Stromal cell of bone marrow (primary cell): ENCODE measurements at places on chromosomes 12 and 14.

DNA sequence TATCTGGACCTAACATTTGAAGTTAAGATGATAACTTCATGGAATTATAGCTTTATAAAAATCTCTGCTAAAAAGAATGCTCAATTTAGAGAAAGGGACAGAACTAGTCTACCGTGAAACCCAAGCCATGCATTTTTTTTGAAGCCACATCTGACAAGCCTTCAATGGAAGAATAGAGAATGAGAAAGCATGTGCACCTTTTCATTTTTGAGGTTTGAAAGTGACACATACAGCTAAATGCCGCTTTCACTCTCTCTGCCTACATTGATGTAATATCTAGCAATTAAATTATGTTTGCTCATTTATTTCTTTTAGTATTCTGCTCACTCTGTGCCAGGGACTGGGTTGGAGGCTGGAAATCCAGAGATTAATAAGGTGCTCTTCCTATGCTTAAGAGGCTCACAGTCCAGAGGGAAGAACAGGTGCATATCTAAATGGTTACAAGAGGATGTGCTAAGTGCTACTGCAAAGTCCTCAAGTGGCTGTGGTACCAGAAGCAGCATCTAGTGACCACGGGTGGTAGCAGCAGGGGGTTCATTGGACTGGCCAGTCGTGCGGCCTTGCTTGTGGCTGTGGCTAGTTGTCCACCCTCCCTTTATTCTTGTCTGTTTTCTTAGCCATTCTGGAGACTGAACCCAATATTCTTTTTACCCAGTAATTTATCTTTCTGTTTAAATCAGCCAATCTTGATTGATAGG lies 60.4 kb downstream of the PPP1R36 start:
- DNase-seq, result no peak

DNA sequence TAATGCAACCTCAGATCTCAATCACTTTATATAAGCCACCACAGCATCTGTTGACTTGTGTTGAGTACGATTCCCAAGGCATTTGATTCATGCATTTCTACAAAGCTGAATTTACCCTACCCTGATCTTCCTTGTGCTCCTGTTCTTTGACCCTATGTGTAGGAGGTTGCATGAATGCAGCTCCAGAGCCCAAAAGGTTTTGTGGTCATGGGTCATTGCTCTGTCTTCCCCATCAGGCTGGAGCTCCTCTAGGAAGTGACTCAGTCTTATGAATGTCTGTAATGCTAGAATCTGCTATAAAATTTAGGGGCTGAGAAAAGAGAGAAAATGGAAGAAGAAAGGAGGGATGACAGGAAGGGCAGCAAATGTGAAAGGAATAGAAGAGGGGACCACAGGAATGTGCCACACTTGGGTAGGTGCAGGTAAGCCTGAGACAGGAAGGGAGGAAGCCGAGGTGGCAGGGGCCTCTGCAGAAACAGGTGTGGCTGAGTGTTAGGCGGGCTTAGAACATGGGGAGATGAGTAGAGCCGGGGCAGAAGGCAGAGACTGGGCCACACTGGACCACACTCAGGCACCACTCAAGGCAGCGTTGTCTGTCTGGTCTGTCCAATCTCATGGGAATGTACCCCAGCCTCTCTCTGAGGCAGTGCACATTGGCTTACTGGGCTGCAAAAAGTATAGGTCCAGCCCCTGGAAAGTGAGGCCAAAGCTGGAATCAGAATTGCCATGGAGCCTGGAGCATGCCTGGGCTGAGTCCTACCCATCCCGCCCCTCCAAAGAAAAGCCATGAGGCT lies 334.1 kb downstream of the BCL11B start:
- DNase-seq, result no peak

GRCh38 chr12:69329669-69330428 lies 18.3 kb upstream of the LYZ start:
- DNase-seq, result no peak

GRCh38 chr14:73217411-73217810 lies 19.9 kb upstream of the PAPLN start:
- DNase-seq, result no peak

DNA sequence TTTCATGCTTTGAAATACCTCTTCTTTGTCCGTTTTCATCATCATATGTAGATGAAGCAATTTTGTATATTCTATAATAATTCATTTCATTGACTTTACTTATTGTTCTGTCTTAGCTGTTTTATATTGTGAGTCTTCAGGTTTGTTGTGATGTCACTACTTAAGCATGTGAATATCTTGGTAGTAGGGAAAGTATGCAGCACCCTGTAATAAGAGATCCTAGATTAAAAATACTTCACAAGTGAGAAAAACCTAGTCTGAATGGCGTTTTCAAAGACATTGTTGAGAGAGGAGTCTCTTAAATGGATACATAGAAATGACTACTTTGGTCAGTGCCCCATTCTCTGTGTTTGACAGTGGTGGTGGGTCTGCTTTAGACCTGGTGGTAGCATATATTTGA lies 61.4 kb downstream of the SLC16A7 start:
- no peak for DNase-seq

DNA sequence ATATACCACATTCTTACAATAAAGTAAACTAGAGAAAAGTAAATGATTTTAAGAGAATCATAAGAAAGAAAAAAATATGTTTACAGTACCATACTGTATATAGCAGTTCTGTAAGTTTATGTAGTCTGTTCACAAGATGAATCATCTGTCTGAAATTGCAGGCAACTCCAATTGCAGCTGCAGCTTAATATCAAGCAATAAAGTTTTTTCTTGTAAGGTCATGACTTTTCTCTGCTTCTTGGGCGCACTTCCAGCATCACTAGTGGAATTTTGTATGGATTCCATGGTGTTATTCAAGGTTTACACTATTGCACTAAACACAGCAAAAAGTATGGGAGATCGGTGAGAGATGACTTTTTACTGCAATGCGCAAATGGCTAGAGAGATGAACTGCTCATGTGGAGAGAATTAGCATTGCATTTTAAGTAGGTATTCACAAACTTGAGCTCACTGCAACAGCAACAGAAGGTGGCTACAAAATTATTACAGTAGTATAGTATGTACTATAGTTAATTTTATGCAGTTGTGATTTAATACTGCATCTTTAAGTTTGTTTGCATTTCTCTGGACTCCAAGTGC lies 445.4 kb upstream of the OR4E1 start:
- DNase-seq, result no peak

- DNase-seq, result no peak
Observed at GRCh38 chr12:8099235-8099634, 17.2 kb downstream of the NECAP1 start.

DNA sequence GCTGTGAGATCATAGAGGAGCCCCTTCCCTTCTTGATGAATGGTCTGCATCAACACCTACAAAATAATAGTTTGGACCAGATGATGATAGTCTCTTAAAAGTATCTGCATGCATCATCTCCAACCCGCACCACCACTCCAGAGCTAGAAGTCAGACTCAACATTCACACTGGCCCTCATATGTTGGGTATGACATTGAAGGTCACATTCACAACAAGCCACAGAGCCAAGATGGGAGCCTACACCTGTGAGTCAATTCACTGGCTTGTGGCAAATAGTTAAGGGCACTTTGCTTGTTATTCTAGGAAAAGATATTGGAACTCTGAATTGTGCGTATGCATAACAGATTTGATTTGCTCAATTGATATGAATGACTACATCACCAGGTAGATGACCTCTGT lies 1197.9 kb downstream of the VRK1 start:
- no peak for DNase-seq

DNA sequence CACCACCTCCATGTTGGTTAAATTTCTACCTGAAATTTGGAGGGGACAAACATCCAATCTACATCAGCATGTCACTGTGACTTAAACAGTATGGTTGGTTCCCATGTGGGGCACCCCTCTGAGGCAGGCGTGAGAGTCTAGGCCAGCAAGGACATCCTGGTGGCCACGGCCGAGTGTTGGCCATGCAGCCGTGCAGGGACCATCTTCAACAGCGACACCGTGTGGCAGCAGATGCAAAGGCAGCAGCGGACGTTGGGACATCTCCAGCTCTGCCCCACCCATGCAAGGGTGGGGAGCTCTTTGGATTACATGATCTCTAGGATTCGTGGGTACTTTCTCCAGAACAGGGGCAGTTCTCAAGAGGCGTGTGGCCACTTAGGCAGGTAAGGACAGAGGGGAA lies 49.8 kb downstream of the NOC4L start:
- DNase-seq, result no peak

- DNase-seq, result no peak
Observed at GRCh38 chr14:89466484-89466883, 49.5 kb upstream of the FOXN3 start.

GRCh38 chr12:58051378-58051777 lies 110.0 kb downstream of the ATP23 start:
- DNase-seq, result no peak

DNA sequence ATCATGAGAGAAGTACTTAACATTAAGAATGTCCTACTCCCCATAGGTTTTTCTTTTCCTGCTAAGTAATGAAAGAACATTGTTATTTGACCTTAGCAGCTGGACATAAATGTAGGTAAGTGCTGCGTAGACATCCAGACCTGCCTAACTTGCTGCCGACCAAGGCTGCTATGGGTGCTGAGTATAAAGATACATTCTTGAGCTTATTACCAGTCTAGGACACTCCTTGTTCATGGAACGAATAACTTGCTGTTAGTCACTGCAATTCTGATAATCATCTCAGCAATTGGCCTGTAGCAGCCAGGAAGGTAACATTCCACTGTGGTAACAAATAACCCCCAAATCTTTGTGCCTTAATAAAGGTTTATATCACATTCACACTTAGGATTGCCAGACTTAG lies 478.1 kb downstream of the VRK1 start:
- DNase-seq, result no peak
